Stimulated activated naive CD4-positive, alpha-beta T cell (primary cell): ENCODE measurements at places on chromosomes 1 and 21.

DNA sequence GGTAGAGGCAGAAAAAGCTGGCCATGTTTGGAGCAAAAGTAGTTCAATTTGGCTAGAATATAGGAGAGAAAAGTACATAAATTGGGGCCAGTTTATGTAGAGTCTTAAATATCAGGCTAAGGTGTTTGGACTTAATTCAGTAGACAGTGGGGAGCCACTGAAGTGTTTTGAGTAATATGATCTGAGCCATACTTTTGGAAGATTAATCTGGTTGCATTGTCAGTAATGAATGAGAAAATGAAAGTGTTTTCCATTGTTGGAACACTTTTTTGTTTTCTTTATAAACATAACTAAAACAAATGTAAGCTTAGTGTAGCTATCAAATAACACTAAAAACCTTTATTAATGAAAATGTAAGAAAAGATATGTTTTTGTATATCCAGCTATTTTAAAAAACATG lies 42.1 kb downstream of the POU2F1 start:
- DNase-seq = no peak

- no peak for DNase-seq
Observed at GRCh38 chr1:190663962-190664361, 186.3 kb upstream of the BRINP3 start.

GRCh38 chr1:30318864-30319718 lies 404.3 kb downstream of the MATN1 start:
- DNase-seq = no peak

GRCh38 chr1:180278596-180279395 lies 48.7 kb downstream of the LHX4 start:
- no peak for DNase-seq

DNA sequence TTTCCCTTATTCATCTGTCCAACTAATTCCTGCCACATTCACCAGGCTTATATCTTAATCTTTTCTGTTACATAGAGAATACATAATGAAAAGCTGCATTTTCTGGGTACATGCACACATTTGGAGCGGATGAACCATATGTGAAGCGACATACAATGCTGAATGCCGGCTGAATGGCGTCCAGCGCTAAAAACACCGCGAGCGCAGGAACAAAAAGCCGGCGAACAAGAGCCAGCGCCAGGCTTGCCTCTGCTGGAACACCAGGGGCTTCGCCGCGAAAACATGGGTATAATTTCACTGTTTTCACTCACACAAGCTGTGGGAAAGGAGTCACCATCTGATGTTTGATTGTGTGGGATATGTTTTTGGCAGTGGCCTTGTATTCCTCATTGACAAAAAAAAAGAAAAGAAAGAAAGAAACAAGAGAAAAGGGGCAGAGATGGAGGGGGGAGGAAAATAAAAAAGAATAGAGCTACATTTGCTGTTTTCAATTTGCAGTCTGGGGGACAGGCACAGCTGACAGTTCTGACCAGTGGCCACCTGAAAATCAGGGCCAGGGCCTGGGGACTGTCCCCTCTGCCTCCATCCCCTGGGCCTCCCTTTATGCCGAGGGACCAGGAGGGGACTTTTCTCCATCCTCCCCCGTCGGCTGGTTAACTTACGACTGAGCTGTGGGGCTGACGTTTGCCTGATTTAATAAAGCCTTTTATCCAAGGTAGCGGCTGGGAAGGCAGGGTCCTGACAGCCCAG lies 70.2 kb upstream of the OLIG2 start:
- no peak for DNase-seq

DNA sequence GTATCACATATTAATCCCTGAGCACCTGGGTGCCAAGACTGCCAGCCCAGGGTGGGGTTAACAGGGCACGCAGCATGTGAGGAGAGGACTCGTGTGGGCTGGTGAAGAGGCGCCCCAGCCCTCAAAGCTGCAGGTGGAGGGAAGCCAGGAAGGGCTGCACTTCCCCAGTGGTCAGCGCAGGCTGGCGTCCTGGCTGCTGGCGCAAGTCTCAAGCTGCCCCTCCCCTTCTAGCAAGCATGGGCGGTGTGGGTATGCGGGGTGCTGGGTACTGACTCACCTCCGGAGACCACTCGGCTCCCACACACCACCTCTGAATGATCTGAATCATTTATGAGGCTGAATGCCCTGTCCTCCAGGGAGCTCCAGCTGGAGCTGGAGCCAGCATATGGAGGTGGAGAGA lies 44.0 kb downstream of the EIF2D start:
- no peak for DNase-seq

DNA sequence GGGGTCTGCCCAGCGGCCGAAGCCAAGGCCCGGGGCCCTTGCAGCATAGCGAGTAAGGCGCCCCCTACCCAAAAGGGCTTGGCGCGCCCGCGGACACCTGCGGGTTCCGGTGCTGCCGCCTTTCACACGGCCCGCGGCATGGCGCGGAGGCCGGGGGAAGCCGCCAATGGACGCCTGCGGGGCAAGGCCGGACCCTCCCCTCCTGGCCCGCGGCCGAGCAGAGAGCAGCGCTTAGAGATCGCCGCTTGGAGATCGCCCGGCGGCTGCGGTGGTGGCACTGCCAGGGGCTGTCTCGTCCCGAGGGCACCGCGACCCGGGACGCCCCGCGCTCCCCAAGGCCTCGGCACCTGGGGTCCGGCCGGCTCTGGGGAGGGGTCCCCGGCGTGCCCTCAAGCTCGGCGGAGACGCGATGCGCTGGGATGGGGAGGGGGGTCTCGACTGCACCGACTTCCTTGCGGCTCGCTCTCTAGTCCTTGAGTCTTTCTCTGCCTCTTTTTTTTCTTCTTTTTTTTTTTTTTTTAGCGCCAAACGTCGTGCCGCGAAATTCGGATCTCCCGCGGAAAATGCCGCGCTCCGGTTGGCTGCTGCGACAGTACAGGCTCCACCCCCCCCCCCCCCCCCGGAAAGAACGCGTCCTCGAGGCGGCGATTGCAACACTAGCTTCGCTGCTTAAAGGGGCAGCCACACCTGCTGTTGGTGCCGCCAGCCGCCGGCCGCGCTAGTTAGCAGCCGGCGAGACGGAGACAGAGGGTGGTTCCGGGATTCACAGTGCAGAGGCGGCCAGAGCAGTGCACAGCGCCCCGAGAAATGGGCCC lies at the start of gene E2F2:
Gene E2F2, minus strand, starts transcription at position 487 of the 815 bp plus-strand sequence. Its CDS starts 440 bp downstream, at position 47.
- peak; percentile 87 for DNase-seq

DNA sequence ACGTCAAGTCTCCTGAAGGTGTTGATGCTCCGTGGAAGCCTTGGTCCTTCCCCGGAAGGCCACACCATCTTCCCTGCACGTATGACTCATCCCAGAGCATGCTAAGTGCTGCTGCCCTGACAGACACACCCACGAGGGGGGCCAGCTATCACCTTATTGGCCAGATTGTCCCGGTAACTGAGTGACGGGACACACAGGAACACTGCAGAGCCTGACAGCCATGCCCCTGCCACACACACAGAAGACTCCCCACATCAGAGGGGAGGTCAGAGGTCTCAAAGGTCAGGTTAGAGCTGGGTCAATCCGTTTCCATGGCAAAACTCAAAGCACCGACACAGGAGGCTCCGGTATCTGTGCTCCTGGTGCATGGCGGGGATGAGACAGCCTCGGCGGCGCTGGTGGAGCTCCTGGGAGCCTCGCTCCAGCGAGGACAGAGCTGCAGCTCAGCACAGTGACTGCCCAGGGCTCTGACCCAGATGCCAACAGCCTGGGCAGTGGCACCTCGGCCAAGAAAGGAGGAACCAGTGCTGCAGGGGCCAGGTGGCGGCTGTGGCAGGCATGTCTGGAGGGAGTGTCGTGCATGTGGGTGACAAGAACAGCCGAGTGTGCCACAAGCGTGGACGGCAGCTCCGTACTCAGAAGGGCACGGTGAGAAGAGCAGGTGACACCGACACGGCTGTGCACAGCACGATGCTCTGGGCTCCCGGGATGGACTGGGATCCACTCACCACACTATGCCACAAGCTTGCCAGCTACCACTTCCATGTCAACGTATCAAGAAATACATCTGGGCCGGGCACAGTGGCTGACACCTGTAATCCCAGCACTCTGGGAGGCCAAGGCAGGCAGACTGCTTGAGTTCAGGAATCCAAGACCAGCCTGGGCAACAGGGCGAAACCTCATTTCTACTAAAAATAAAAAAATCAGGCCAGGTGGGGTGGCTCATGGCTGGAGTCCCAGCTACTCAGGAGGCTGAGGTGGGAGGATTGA lies 14.8 kb upstream of the TMEM240 start:
- DNase-seq = no peak

GRCh38 chr1:184473176-184473966 lies 86.5 kb downstream of the C1orf21 start:
- no peak for DNase-seq

DNA sequence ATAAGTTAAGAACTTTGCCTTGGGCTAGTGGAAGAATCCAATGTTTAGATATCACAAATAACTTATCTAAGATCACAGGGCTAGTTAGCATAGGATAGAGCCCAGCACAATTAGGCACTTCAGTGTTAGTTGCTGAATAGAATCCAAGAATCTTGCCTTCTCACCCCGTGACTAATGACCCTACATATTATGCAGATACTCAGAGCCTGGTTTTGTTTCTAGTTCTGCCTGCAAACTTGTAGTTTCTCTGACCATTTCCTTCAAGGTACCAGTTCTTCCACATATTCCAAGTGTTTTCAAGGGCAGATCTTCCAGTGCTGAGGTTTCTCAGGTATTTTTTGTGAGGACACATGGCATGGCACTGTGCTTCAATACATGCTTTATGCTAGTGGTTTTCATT lies 239.3 kb downstream of the KCNK2 start:
- no peak for DNase-seq

- no peak for DNase-seq
Observed at GRCh38 chr1:15141935-15142539, 11.5 kb upstream of the TMEM51 start.

GRCh38 chr1:246639732-246640131 lies 73.5 kb downstream of the CNST start:
- no peak for DNase-seq

GRCh38 chr1:89273324-89273778 lies 691 bp upstream of the GBP5 start:
- DNase-seq = no peak

DNA sequence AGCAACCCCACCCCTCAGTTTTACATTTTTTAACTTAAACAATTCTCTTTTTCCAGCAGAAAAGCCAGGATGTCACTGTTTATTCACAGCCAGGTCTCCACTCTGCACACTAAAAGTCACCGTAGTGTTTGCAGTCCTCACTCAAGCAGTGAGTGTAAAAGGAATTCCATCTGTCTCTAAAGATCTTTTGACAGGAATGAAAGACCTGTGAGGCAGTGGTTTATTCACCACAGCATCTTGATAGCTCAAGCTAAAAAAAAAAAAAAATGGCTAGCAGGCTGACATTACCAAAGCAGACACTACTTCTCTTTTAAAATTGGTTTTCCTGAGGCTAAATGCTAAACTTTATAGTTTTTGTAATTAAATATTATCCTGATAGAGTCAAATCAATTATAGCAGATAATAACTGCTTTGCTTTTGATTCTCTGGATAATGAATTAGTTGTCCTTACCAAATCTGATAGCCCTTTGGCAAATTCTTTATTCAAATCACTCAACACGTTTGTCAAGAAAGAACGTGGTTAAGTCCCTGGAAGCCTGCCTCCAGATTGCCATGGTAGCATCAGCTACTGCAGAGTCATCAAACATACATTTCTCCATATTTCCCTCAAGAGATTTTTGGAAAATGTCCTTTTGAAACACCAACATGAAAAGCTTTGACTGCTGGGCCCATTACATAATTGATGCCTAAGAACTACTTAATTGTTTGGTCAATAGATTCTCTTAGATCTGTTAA lies 22.2 kb upstream of the SLC5A9 start:
- DNase-seq = no peak

DNA sequence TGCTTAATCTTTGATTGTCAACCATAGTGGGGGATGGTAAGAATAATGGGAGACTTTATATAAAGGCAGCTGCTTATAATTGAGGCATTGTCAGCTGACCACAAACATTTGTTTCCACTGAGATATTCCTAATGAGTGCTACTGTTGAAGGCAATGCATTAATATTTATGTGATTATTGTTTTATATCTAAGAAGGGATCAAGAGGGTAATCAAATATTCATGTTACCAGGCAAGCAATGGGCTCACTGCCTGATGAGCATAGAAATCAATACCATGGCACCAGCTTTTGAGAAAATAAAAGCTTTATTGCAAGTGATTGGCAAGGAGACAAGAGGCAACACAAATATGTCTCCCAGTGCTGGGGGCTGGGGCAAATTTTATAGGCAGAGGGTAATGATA lies 706.7 kb upstream of the ADAMTS5 start:
- DNase-seq = no peak

- no peak for DNase-seq
Observed at GRCh38 chr1:114152089-114152507, 1.6 kb downstream of the SYT6 start.

DNA sequence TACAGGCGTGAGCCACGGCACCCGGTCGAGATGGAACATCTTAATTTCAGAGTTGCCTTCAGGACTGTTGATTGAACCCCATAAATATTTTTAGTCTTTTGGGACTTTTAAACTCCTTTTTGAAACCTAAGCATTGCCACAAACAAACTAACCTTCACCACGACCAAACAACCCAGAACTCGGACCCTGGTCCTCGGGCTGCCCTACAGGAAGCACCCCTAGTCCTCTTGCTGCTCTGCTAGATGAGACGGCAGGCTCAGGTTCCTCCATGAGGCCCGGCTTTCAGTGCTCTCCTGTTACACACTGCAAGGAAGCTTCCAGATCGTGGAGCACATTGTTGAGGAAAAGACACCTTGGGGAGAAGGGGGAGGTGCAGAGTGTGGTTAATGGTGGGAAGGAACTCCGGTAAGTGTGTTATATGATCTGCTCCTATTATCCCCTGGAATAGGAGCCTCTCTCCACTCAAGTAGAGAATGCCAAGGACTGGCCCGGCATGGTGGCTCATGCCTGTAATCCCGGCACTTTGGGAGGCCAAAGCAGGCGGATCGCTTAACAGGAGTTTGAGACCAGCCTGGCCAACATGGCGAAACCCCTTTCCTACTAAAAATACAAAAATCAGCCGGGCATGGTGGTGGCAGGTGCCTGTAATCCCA lies 5.7 kb downstream of the EPHX1 start:
- no peak for DNase-seq

DNA sequence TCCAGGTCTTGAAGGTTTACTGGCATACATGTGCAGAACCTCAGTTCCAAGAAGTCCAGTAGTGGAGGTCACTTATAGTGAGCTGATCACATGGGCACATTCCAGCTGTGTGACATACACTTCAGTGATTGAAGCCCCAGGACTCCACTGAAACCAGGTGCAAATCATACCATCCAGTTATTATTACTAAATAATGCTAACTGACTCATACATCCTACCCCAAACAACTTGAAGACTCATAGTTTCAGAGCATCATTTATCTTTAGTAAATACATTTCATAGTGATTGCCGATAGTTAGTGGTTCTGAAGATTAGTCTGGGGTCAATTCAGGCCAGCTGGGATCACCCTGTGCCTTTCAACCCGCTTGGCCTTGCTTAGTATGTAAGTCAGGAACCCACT lies 137.9 kb upstream of the UBE2U start:
- no peak for DNase-seq

DNA sequence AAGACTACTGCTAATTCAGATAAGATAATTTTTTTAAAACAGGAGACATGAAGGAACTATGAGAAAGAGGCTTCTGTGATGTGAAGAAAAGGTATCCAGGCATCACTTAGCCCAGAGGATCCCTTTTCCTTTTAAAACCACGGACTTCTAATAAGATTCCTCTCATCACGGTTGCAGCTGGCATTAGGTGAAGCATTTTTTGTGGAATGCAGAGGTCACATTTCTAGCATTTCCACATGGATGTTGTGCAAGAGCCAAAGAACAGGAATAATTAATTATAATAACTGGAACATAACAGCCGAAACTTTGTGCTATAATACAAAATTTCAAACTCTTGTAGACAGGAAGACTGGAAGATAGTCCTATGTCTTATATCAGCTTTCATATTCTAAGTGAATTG lies 27.6 kb downstream of the CYP2J2 start:
- DNase-seq = no peak

GRCh38 chr1:172449585-172450523 lies 6.0 kb upstream of the PIGC start:
- DNase-seq = no peak
